T47D (cell line): ENCODE measurements at places on chromosomes 5 and 9.

- no peak for DNase-seq
Measured at GRCh38 chr5:164881442-164881841, 1376.0 kb downstream of the MAT2B start.

DNA sequence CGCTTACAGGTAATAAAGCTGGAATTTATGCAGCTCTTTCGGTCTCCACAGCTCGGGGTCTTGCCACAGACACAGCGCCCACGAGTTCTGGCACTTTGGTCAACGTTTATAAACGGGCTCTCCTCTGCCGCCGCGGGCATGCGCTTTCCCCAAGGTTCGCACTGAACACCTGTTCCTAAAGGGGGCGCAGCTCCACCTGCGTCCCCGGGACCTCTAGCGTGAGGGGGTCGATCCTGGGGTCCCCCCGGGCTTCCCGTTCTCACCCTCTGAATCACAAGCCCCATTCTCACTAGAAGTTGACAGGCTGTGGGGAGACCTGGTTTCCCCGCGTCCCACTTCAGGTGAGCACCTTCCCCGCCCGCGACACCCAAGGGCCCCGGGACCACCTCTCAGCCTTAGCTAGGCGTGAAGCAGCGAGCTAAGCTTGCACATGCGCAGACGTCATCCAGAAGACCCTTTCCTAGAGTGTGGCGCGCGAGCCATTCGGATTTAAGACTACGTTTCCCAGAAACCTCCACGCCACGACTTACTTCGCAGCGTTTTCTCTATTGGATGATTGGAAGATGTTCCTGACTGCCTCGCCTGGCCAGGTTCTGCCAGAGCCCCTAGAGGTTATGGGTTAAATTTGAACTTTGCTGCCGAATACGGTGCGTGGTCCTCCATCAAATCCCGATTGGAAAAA, 21.3 kb upstream of the ZNF782 start:
- peak; percentile 82 for DNase-seq

DNA sequence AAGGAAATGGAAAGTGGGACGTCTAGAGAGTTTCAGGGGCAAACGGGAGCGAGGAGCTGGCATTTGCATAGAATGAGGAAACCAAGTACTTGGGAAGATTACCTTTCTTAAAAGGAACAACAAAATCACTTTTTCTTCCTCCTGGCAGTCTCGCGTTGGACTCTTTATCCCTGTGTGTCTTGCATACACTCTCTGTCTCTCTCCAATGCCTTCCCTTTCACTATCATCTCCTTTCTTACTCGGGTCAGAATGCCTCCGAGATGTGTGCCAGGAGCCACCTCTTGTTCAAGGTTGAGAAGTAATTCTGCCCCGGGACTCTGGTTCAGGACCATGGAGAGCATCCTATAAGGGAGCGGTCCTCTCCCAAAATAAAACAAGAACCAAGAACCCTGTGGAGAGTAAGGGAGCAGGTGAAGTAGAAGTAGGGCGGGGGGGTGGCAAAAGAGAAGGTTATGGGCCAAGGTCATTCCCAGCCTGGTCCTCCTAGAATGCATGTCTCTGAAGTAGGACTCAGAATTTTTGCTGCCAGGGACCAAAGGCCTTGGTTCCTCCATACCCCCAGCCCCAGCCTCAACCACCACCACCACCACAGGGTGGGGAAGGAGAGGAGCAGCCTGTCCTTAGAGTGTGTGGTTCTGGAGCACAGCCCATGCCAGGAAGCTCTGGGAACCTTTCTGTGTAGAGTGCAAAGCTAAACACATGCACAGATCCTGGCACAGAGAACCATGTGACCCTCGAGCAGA, 72.1 kb upstream of the ARAP3 start:
- peak; percentile 90 for DNase-seq

- DNase-seq = no peak
Measured at GRCh38 chr5:179878222-179879002, 19.8 kb upstream of the MRNIP start.

- no peak for DNase-seq
Measured at GRCh38 chr9:70080481-70081119, 37.0 kb downstream of the MAMDC2 start.

GRCh38 chr5:37662789-37663485, 176.9 kb downstream of the GDNF start:
- DNase-seq = no peak

- no peak for DNase-seq
Measured at GRCh38 chr9:95901506-95901905, 26.0 kb downstream of the ERCC6L2 start.

GRCh38 chr5:132773114-132773513, 3.9 kb downstream of the SEPTIN8 start:
- no peak for DNase-seq

GRCh38 chr9:22454016-22454415, 7.4 kb downstream of the DMRTA1 start:
- DNase-seq = no peak

DNA sequence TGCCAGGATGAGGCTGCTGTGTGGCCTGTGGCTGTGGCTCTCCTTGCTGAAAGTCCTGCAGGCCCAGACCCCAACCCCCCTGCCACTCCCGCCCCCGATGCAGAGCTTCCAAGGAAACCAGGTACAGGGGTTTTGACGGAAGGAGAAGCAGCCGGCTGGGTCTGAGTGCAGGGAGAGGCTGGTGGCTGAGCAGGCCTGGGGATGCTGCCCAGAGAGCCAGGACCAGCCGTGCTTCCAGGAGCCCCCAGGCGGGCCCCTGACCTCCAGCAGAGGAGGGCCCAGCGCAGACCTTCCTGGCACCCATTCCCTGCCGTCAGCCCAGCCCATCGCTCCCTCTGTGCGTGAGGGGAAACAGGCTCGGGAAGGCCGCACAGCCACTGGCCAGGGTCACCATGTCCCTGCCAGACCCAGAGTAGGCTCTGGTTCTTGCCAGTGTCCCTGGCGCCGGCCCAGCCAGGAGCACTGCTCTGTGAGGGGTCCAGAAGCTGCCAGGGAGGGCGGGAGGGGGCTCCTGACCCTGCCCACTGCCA, 313 bp downstream of the LCN12 start:
- DNase-seq = no peak

DNA sequence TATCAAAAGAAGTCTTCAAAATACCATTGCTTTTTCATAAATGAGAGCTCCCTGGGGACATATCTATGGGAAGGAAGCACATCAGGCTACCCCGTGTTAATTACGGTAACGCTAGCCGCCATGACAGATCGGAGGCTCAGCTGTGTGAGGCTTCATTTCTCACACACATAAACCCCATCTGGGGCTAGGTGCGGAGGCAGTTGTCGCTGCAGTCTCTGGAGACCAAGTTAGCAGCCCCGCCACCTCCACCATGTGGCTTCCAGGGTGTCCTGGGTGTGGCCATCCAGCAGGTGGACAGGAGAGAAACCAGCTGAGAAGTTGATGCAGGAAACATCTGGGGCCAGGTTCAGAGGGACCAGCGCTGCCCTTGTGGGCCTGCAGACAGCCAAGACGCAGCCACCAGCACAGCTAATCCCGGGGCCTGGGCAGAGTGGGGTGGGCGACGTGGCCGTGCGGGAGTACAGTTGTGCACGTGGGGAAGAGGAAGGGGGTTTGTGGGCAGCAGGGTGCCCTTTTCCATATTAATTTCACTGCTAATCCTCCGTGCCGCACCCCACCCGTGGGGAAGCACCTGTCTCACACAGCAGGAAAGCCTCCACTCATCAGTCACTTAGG, 426.5 kb downstream of the IRX1 start:
- DNase-seq = no peak

- DNase-seq = no peak
Measured at GRCh38 chr9:95870352-95870751, 5.1 kb upstream of the ERCC6L2 start.

- DNase-seq = no peak
Measured at GRCh38 chr5:133256276-133256675, 204.5 kb downstream of the HSPA4 start.

DNA sequence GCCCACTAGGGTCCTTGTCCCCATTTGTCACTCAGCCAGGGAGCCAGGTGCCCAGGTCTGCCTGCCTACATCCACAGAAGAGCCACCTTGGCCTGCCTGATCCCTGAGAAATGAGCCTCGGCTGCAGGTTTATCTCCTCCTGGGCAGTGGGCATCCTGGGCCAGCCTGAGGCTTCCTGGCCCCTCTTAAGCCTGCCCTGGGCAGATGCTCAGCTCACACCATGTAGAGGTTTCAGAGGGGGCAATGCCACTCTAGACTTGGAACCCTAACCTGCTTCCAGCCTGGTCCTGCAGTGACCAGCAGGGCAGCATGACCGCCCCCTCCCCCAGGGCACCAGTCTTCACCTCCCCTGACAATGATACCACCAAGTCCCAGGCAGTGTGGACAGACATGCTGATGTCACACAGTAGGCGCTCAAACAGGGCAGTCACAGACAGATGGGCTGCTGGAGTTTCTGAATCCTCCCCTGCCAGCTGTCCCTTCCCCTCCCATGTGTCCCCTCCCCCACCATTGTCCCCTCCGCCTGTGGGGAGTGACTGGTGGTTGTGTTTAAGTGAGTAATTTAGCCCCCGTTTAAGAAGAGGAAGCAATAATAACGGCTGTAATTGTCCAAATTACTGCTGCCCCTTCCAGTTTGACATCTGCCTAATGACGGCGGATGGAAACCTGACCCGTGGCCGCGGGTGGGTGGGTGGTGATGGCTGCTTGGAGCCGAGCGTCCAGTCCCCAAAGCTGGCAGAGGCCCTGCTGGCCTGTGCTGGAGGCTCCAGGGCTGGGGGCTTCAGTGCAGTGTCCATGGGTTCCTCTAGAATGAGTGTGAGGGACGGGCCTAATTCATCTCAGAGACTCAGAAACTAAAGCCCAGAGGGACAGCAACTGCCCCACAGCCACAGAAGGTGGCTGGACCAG, 147.7 kb downstream of the BARX1 start:
- no peak for DNase-seq

GRCh38 chr9:5493679-5494511, 16.4 kb upstream of the PDCD1LG2 start:
- DNase-seq = no peak
